NCI-H526 (cell line): ENCODE measurements at places on chromosomes 5 and 9.
A peak's percentile ranks its signal among the peaks of the same experiment; 100 is the strongest.

DNA sequence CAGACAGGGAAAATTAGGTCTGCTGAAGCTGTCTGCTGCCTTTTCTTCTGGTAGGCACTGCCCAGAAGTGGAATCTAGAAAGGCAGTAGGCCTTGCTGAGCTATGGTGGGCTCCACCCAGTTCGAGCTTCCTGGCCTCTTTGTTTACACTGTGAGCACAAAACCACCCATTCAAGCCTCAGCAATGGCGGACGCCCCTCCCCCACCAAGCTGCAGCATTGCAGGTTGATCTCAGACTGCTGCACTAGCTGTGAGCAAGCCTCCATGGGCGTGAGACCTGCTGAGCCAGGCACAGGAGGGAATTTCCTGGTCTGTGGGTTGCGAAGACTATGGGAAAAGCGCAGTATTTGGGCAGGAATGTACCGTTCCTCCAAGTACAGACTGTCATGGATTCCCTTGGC, 18.5 kb downstream of the AGTPBP1 start:
- no peak for DNase-seq

DNA sequence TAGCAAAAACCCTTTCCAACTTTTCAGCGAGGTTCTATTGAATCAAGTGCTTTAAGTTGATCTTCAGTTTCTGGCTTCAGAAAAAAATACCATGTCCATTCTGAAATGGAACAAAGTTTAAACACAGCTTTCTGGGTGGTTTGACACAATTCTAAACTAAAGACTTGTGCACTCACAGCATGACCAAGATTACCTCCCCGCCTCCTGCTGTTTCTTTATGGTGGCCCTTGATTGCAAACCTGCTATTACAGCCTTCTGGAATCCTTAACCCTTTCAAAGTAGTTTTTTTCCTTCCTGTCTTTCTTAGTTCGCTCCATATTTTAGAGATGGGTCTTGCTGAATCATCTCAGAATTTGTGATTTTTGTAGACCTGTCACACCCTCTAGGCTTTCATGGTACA, 135.9 kb upstream of the FBN2 start:
- no peak for DNase-seq

- no peak for DNase-seq
Measured at GRCh38 chr5:170120576-170120975, 14.9 kb downstream of the FOXI1 start.

DNA sequence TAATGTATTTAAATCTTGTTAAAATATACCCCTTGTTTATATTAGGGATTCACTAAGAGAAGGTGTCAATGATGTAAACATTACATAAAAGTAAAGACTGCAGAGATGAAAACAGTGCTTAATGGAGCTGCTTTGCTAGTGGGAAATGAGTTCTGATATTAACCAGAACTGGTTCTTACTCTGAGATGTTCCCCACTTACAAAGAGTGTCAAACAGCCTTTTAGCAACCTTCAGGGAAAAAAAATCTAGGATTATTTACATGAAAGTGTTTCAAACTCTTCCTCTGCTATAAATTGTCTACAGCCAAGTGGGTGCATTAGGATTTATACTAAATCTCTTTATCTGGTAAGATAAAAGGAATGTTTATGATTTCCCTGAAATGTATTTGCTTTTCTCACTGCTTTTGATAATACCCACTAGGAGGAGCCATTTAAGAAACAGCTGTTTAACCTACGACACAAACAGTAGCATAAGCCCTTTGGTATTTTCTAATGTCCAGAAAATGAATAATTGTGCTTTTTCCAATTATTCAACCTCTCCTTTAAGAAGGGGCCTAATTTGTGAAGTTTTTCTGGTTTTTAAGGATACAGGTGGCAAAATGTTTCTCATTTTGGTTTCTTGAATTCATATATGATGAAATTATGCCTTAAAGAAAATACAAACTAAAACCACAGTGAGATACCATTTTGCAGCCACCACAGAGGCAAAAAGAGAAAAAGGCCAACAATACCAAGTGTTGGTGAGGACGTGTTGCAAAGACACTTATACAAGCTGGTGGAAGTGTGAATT, 186.3 kb downstream of the TLE4 start:
- DNase-seq: peak; percentile 7

- DNase-seq: peak; percentile 65
Measured at GRCh38 chr5:132272311-132273210, 15.1 kb downstream of the PDLIM4 start.

- no peak for DNase-seq
Measured at GRCh38 chr9:128894764-128895163, 12.8 kb downstream of the LRRC8A start.

GRCh38 chr9:121886759-121887485, 206.2 kb downstream of the TTLL11 start:
- DNase-seq: no peak

DNA sequence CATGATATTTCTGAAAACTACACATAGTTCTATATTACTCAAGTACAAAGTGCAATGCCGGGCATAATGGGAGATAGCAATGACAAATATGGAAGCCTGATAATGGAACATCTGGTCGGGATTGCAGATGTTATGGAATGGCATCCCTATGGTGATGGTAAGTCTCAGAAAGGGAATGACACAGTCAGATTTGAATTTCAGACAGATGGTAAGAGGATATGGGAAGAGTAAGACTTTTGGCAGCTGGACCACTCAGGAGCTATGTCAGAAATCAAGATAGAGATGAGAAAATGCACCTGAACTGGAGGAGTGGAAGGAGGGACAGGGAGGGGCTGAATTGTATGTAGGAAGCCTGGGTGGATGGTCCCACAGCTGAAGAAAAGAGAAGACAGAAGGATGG, 200.0 kb downstream of the DTWD2 start:
- no peak for DNase-seq

GRCh38 chr9:16157216-16157615, 604.4 kb downstream of the CCDC171 start:
- peak; percentile 60 for DNase-seq
